ENCODE measurements at places on chromosomes 4 and X.

DNA sequence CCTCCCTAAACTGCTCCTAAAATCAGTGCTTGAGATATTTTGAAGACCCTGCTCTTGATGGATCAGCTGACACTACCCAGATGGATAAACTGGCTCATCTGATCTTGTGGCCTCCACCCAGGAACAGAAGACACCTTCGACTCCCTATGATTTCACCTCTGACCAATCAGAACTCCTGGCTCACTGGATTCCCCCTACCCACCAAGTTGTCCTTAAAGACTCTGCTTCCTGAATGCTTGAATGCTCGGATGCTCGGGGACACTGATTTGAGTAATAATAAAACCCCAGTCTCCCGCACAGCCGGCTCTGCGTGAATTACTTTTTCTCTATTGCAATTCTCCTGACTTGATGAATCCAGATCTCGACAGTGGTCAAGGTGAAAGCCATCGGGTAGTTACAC, 12.0 kb upstream of the RPS3A start:
- DNase-seq = no peak

DNA sequence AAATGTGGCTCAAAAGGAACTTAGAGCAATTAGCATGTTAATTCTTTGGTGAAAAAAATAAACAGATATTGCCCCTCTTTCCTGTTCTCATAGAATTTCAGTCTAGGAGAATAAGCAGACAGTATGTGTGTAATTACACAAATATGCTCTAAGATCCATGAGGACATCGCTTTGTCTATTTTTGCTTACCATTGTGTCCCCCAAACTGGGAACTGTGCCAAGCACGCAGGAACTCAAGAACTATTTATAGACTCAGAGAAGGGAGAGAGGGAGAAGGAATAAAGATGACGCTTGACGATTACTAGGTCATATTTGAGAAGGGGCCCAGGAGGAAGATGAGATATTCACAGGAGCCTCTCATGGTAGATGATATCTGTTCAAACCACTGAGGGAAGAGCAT, 692.6 kb downstream of the RAB28 start:
- DNase-seq = no peak

DNA sequence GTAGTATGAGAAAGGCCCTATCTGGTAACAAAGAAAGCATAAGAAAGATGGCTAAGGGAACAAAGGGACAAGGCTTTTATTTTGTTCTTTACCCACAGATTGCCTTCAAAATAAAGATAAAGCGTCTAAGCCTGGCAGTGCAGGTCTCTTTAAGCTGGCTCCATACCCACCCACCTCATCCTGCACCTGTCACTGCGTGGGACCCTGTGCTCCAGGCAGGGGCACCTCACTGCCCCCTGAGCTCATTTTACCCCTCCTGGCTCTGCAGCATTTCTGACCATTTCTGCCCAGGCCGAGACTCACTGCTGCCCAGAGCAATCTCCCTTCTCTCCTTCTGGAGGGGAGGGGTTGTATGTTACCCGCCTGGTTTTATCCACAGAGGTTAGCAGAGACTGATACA, 1.7 kb upstream of the CYP4V2 start:
- no peak for DNase-seq

GRCh38 chr4:153112041-153112441, 92.2 kb upstream of the TRIM2 start:
- no peak for DNase-seq

DNA sequence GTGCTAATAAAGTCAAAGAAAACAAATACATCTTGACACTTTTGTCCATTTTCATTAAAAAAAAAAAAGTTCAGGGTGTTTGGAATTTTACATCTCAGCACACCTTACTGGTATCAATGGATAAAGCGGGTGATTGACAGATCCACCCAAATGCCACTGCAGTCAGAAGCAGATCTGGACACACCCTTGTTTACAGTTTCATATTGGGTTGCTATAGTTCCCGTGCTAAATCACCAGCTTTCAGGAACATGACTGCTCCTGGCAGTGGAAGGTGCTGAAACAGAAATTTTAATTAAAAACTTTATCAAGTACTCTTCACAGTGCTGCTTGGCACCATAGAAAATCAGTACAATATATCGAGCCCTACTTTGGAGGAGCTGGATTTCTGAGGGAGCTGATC, 116.3 kb downstream of the STOX2 start:
- DNase-seq = no peak

DNA sequence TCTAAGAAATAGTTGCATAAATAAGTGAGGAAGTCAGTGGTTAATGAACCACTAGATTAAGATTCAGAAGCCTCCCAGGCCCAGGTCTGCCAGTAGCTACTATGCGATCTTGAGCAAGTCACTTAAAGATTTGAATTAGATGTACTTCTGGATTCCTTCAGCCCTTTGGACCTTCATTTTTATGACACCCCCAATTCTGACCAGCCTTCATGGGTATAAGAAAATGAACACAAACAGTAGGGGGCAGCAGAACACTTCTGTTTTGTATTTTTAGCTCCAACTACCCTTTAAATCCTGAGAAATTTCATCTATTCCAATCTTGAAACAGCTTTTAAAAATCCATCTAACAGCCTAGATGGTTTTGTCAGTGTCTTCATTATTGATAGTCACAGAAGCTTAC, 19.0 kb downstream of the TMEM47 start:
- DNase-seq = no peak

DNA sequence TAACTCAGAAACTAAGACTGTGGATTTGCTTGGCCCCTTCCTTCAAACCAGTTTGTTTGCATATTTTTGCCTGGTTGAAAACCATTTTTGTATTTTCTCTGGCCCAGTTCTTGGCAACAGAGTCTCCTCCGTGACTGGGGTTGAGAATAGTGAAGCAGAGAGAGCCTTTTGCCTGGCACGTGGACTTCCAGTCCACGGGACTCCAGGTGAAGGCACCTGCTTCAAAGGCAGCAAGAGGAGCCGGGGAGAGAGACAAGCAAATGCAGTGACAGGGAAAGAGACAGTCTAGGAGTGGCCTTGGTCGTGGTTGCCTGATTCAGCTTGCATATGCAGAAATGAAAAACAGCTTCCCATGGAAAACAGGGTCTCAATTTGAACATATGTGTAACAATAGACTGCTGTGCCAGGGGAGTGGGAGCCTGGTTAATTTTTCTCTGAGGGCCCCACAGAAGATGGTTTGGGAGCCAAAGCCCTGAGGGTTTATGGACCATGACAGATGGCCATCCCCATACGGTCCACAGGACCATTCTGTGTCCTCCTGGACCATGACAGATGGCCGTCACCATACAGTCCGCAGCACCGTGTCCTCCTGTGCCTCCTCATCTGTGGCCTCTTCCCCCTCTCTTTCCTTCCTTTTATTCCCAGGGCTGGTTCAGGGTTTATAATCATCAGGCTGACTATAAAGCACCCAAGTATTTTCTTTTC, 272.2 kb upstream of the RASGEF1B start:
- DNase-seq = no peak

DNA sequence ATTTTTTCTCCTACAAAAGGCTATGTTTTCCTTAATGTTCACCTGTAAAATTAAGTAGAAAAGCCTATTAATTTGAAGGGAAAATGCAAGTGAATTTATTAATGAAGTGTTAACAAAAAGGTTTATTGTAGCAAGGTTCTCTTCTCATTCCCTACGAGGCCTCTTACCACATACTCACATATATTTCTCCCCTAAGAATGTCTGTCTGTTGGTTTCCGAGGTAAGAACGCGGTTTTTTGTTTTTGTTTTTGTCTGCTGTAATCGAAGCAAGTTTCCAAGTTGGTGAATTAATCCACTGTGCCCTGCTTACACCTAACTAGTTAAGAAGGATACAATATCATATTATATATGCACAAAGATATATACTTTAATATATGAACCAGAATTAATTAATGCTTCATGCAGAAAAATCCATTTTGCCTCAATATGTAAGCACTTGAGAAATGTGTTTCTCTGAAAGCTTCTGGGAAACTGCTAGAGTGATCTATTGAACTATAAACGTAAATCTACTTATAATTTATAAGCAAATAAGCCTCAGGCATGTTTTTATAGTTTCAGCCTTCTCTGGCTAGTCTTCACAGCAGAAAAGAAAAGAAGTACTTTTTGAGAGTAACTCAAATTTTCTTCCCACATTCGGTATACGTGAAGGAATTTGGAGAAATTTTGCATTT, 120.8 kb downstream of the EGF start:
- no peak for DNase-seq

All from right forelimb (tissue), 1 donor.